ENCODE measurements at places on chromosomes 16 and 17.

GRCh38 chr17:17445925-17446665, 30.7 kb upstream of the MED9 start:
- peak; percentile 82 for DNase-seq

DNA sequence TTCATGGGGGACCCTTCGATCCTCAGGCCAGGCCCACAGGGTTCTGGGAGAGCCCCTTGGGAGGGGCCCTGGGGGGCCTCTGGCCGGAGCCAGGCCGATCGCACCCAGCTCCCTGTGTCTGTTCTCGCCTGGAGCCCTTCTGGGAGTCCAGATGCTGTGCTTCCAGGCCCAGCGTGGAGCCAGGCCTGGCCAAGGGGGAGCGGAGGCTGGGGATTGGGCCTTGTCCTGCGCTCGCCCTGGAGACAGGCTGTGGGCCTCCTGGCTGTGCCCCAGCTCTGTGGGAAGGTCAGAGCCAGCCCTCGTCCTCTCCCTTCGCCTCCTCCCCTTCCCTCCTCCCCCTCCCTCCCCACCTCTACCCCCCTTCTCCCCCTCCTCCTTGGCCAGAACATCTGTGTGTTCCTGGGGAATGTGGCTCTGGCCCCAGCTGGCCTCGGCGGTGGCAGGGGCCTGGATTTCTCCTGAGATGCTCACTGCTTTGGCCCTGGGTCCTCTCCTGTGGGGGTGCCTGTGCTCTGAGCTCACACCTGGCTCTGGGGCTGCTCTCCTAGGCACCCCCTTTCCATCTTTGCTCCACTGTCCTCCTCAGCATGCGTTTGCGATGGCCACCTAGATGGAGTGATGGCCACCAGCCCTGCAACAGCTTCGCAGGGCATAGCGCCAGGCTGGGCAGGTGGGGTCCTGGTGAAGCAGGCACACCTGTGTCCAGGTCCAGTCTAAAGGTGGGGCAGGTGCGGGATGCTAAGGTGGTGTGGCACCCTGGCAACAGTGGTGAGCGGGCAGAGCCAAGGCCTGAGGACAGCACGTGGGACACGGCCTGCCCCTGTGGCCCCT, 90.6 kb upstream of the CIBAR2 start:
- peak; percentile 90 for DNase-seq

- DNase-seq = no peak
Measured at GRCh38 chr16:52357711-52358110, 189.2 kb downstream of the TOX3 start.

- no peak for DNase-seq
Measured at GRCh38 chr17:1807890-1808289, 21.8 kb downstream of the SMYD4 start.

GRCh38 chr17:80826955-80827645, 164.5 kb upstream of the CHMP6 start:
- peak; percentile 98 for DNase-seq

DNA sequence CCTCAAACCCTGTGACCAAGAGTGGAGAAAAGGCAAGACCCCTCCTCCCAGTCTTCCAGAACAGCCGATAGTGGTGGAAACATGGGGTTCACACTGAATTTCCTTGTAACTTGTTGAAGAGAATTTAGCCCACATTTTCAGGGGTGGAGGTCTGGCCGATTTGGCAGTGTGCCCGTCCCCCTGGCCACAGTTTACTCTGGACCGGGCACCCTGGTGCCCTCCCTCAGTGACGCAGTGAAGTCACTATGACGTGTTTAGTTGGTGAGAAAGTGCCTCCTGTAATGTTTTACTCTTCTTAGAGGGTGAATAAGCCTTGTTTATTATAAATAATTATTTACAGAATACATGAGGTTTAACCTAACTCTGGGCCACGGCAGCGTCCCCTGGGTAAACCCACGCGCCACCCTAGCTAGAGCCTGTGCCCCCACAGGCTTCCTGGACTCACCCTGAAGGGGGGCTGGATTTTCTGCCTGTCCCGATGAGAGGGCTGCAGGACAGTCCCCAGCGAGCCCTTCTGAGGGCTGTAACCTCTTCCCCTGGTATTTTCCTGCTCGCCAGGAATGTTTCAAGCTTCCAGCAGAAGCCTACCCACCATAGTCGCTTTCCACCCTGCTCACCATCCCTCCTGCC, 316.9 kb downstream of the SEC14L1 start:
- DNase-seq = no peak

- DNase-seq = no peak
Measured at GRCh38 chr17:78131172-78132083, 857 bp downstream of the TMC8 start.

DNA sequence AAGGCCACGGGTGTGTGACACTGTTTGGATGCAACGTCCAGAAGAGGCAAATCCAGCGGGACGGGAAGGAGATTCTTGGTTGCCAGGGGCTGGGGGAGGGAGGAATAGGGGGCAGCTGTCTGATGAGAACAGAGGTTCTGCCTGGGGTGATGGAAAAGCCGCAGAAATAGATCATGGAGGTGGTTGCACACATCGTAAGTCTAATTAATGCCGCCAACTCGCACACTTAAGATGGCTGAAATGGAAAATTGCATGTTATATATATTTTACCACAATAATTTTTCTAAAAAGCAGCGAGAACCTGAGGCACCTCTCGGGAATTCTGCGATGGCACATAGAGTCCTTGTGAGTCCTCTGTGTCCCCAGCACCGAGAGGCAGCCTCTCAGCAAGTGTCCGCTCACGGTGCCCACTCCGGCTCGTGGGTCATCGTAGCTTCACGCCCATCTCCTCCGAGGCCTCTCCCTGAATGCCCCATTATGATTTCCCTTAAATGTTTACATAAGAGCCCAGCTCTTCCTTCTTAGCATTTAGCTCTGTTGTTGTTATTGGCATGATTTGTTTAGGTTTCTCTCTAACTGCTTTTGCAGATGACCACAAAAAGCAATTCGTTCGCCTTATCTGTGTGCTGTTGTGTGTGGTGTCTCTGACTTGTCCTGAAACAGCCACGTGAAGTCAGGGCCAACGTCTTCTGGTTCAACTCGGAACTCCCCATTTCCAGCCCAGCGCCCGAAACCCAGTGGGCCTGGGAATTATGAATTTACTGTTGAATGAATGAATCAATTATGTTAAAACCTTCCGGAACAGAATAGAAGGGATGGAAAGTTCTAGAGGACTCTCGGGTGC, 7.7 kb downstream of the WFDC1 start:
- no peak for DNase-seq

DNA sequence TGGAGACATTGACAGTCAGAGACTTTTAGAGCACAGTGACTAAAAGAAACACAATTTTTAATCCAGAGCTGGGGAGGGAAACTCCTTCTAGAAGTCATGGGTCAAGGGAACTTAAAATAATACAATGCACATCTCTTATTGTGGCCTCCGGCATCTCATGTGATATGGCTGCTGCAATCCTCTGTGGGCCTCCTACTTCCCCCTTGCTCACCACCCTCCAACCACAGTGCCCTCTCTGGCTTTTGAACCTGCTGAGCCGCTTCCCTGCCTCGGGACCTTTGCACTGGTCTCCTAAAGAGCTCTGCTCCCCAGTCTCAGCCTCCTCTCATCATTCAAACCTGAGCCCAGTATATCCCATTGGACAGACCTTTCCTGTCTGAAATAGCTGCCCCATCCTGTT, 47.6 kb downstream of the HS3ST2 start:
- no peak for DNase-seq

- no peak for DNase-seq
Measured at GRCh38 chr16:75179208-75179607, 27.8 kb downstream of the CTRB2 start.

GRCh38 chr17:65278050-65278819, 141.1 kb downstream of the RGS9 start:
- DNase-seq = peak; percentile 75

DNA sequence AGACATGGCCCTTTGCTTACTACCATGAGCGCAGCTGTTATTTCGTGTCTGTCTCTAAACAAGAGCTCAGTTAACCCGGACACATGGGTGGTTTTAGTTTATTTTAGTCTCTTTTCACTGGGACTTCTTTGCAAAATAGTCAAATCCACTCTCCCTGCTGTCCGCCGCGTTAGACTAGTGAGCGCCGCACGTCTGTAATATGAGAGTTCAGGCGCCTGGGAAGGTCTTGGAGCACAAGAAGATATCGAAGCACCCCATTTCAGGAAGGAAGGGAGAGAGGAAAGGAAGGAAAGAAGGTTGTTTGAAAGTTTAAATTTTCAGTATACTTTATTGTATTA, 111.0 kb upstream of the CHMP6 start:
- no peak for DNase-seq

- DNase-seq = peak; percentile 86
Measured at GRCh38 chr17:18158022-18158600, 25.5 kb upstream of the ALKBH5 start.

DNA sequence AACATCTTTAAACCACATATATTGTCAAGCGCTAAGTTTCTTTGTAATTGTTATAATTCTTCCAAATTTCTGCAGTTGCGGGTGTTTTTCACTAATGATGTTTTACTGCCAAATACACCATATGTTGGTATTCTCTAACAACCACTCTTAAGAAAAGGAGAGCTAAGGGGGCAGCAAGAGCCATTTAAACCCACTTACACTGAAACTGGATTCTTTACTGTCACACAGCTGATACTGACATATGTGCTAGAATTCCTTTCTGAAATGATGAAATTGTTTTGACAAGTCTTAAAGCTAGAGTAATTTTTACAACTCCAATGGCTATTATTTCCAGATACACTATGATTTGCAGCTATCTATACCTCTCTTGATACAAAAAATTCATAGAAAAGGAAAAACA, 483.1 kb downstream of the CDH11 start:
- DNase-seq = no peak

- no peak for DNase-seq
Measured at GRCh38 chr16:69775563-69775962, 13.4 kb downstream of the WWP2 start.

DNA sequence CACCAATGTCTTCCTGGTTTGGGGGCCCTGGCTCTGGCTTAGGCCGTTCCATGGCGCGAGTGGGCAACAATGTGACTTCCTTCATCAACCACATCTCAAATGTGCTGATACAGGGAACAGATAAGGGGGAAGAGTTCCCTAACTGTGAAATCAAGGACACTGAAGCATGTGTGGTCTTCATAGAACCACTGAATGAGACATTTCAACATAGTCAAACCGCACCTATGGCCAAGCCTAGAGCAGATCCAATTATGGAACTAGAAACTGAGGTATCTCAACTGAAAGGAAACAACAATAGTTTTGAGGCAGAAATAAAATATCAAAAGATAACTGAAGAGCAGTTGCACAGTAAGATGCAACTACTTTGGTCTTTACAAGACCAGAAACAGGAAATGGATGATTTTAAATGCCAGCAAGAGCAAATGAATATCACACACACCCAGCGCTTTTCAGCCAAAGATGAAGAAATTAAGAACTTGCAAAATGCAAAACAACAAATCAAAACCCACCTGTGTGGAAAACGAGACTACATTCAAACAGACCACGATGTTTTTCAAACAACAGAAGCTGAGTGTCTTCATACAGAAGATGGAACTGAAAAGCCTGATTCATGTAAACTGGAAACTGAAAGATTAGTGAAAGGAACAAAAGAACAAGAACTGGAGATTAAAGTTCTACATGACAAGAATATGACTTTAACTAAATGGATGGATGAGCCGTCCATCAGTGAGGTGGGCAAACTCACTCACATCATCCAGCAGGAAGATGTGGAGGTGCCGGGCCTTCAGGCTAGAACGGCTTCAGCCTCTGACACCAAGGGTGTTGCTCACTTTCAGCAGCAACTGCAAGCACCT, 18.1 kb upstream of the LCMT1 start:
- no peak for DNase-seq

DNA sequence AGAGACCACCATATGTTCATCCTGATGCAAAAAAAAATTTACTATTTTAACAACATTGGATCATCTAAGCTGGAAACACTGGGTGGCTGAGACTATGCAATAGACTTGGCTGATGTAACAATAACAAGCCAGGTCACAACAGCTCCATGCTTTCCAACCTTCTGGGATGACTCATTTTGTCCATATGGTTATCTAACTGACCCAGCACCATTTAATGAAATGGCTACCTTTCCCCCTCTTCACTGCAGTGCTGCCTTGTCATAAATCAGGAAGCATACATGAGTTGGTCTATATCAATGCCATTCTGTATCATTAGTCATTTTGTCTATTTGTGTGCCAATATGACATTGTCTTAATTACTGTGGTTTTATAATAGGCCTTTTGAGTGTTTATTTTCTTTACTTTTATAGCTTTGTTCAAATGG, 217.6 kb upstream of the KCNJ16 start:
- peak; percentile 80 for DNase-seq

GRCh38 chr16:67302970-67303369, 23.6 kb downstream of the KCTD19 start:
- no peak for DNase-seq

GRCh38 chr16:83835586-83836566, 28.1 kb downstream of the HSBP1 start:
- DNase-seq = peak; percentile 84

DNA sequence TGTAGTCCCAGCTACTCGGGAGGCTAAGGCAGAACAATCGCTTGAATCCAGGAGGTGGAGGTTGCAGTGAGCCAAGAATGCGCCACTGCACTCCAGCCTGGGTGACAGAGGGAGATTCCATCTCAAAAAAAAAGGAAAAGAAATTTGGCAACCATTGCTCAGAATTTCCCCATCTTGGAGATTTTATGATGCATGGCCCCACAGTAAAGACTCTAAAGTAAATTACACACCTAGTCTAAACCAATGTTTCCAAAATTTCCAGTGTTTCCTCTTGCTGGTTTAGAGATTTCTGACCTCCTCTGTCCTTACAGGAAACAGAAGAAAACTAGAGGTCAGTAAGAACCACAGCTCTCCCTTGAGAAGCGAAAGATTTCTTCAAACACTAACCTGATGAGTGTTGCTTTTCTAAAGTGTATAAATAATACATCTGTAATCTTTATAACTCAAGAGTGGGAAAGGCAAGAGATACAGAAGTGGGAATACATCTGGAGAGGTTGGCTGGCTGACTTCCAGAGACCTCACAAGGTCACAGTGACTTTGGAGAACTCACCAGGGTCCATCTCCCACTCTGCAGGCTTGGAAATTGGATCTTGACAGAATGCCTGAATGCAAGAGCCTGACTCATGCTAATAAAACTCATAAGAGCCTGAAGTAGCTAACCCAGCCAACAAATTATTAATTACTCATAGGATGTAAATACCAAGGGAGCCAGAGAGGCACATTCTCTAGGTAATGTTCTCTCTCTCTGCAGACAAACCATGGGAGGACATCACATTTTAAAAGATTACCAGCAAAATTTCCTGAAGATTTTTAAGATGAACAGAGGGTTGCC, 8.8 kb downstream of the ADAT1 start:
- DNase-seq = peak; percentile 46

Measured in fibroblast of pulmonary artery (primary cell).